ENCODE measurements at places on chromosomes 5 and 9.

- no peak for DNase-seq
Observed at GRCh38 chr9:21967169-21967568, 27.0 kb downstream of the CDKN2A start.

- no peak for DNase-seq
Observed at GRCh38 chr5:174790906-174791305, 66.5 kb downstream of the MSX2 start.

DNA sequence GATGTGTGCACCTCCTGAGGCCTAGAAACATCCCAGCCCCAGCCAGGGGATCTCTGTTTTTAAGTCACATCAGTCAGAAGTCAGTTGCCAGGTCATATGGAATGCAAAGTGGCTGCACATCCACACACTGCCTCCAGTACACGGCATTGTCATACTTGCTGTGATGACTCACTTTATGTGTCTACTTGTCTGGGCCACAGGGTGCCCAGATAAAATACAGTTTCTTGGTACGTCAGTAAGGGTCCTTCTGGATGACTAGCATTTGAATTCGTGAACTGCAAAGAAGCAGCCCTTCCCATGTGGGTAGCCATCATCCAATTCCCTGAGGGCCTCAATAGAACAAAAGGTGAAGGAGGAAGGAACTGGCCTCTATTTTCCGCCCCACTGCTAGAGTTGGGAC lies 27.7 kb downstream of the AUH start:
- DNase-seq: no peak

DNA sequence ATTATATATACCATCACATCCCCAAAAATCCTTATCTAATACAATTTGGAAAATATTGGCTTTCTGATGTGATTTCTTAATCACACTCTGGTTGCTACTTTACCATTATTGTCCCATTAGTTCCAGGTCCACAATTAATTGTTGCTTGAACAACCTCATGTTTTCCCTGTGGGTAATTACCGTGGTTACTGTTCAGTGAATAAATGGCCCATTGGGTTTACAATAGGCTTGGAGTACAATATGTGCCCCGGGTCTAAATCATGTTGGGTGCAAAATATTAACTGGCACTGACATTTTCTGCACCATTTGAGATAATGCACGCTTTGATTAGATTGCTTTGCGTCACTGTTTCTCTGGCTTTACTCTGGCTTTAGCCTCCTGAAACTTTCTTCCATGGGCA lies 163.7 kb downstream of the GABBR2 start:
- no peak for DNase-seq

GRCh38 chr5:89313044-89313443 lies 430.1 kb upstream of the MEF2C start:
- no peak for DNase-seq

- no peak for DNase-seq
Observed at GRCh38 chr9:23611869-23612268, 214.2 kb downstream of the ELAVL2 start.

GRCh38 chr5:134240421-134240962 lies 14.6 kb upstream of the PPP2CA start:
- no peak for DNase-seq

- no peak for DNase-seq
Observed at GRCh38 chr5:128384068-128384467, 154.0 kb downstream of the FBN2 start.

DNA sequence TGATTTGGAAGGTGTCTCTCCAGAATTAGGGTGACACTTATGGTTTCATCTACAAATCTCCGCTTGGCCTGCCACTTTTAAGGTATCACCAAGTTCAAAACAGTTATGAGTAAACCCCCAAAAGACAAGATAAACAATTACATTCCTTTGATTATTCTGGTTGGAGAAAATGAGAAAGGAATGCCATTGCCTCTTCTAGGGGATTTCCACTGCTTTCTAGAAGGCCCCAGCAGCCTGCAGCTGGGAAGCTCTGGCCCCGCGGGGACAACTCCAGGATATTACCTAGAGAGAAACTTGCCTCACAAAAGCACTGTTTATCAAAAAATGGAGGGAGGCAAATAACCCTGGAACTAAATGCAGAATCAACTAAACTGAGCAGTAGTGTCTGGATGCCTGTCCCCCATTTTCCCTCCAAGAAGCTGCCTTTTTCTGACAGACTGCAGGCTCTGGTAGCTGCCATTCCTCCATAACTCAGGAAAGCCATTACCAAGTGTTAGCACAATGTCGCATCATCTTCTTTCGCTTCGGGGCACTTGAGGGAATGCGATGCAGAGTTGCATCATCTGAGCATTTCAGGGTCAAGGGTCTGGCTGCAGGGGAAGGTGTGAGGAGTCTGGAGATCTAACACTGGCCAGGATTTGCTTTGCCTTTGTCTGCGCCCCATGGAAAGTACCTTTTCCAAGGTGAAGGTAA lies 71.5 kb upstream of the PLPP6 start:
- DNase-seq: no peak

DNA sequence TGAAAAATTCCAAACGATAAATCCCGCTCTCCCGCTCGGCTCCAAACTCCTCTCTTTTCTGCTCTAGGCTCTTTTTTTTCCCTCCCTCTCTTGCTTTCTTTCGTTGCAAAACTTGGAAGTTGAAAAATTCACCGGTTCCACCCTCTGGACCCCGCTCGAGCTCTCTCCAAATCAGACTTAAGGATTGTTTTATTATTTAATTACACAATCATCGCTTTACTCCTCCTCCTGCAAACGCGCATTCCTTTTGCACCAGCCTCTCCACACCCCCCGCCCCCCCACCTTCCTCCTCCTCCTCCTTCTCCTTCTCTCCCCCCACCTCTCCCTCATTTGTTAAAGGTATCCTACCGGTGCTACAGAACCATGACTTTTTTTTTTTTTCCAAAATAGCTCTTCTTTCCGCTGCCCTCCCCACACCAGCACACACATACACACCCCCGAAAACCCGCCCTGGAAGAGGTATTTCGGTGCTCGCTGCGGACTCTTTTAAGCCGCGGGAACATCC lies 535 bp upstream of the NFIB start:
- no peak for DNase-seq

GRCh38 chr5:148939676-148940075 lies 113.3 kb downstream of the ADRB2 start:
- no peak for DNase-seq

- DNase-seq: no peak
Observed at GRCh38 chr5:61981886-61982285, 324.1 kb upstream of the KIF2A start.

DNA sequence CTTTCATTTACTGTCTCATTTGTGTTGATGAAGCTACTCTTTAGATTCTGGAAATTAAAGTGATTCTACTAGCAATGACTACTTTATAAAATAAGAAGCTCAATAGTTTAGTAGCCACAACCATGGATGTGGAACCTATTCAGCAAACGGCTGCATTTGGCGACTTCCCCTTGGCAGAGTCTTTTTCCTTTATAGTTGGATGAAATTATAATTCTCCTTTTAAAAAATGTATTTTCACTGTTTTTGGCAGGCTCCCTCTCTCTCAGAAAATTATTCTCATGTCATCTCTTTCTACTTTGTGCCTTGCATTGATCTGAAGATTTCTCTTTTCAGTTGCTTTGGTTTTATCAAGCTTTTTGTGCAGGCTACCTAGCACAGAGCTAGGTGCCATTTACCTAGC lies 50.6 kb upstream of the KCNN2 start:
- no peak for DNase-seq

- DNase-seq: no peak
Observed at GRCh38 chr9:128933731-128934130, 12.9 kb downstream of the PHYHD1 start.

Measured in activated naive CD4-positive, alpha-beta T cell treated with anti-CD3 and anti-CD28 coated beads, Interleukin-2, amount 50 U/mL, for 16 hours (primary cell).